ENCODE measurements at places on chromosomes 1 and 21.

DNA sequence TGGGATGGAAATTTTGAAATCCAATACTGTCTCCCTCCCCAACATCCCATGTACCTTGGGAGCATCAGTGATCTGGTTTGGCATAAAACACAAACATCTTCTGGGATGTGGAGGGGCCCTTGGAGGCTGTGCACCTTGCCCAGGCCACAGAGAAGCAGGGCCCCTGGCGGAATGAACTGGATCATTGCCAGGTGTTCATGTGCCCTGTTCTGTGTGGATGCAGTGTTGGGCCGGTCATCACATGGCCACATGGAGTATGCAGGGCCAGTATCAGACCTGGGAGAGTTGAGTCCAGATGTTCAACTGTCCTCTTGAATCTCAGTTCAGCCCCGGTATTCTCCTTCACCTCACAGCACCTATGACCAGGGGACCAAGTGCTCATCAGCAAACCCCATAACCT is 26.9 kb downstream of the ARHGEF10L start:
- DNase-seq = no peak

DNA sequence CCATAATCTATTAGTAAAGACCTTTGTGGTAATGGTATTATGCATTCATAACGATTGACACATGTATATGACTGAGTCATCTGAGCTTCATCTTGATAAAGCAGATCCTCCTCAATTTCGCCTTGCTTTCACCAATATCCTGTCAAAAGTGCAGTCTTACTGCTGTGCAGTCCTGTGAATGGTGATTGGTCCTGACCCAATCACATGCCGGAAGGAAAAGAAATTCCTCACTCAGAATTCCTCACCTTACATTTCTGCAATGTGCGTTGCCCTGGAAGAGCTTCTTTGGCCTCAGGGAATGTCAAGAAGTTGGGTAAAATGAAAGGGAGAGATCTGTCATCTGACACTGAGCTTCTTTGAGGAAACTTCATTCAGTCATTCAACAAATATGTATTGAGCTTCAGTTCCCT is 121.0 kb upstream of the TSPAN2 start:
- DNase-seq = no peak

- no peak for DNase-seq
These were observed 1.8 kb upstream of the SPRR1A start for GRCh38 chr1:152982076-152982475.

DNA sequence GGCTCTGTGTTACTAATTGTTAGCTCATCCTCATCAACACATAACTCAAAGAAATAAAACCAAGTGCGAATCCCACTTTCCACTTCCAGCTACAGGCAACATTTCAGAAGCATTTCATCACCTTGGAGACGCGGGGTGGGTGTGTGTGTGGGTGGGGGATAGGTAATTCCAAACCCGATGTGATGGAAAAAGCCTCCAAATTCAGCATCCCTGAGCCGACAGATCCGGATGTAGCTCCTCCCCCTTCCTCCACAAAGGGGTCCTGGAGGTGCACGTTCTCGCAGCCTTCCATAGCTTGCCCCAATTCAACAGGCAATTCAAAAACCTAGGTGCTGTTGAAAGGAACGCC is 486 bp downstream of the HSPA13 start:
- no peak for DNase-seq

GRCh38 chr1:24805534-24806301 is 60.5 kb downstream of the CLIC4 start:
- no peak for DNase-seq

- DNase-seq = no peak
These were observed 284.4 kb downstream of the VAV3 start for GRCh38 chr1:107680579-107680985.

- no peak for DNase-seq
These were observed 107.5 kb downstream of the MRPS6 start for GRCh38 chr21:34180826-34181359.

GRCh38 chr1:205480349-205480985 is 24.0 kb upstream of the CDK18 start:
- DNase-seq = peak; percentile 79

DNA sequence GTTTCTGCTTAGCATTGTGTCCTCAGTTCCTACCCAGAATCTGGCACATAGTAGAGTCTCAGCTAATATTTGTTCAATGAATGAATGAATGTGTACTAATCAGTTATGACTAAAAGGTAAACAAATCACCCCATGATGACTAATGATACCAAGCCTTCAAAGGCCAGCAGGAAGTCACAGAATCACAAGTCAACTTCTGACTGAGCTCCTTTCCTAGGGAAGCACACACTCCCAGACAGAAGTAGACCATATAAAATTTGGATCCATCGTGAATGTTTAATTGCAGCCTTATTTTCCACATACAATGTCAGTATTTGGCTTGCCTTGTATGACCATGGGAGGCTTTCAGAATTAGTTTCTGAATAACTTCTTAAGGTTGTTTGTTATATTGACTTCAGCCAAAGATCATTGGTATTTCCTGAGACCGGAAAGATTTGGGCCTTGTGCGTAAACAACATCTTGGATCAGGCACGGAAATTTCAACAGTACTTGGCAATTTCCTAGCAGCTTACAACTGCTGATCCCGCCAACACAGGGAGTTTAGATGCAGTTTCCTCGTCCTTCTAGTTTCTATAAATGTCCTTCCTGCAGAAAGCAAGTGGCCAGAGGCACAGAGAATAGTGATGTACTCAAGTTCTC is 185.9 kb upstream of the ATP1B1 start:
- no peak for DNase-seq

- no peak for DNase-seq
These were observed 164.9 kb downstream of the ST6GALNAC3 start for GRCh38 chr1:76239470-76239918.

DNA sequence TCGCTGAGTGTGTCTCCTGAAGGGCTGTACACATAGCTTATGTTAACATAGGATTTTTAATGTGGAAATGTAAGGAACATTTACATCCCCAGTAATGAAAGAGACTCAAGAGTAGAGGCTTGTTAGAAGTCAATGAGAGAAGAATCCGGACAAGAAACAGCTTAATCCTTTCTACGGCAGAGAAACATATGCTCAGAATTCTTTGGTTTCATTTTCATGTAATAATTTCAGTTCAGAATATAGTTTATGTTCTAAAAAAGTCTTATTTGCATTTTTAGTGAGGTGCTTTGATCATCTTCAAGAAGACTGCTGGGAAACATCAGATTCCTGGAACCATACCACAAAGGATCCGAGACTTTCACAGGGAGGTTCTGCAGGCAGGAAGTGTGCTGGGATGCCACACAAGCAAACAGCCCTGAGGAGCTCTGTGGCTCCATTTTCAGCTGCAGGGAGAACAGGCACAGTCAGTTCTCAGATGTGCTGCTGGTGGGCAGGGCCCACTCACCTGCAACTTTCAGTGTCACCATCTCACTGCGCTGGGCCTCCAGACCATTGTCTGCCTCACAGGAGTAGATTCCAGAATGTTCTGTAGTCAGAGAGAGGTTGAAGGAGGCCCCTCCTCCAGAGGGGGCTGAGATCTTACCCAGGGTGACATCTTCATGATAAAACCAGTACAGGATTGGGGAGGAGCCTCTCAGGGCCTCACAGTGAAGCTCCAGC is 28.4 kb downstream of the FCRL5 start:
- no peak for DNase-seq

- no peak for DNase-seq
These were observed 200.0 kb downstream of the SLC45A1 start for GRCh38 chr1:8517661-8518489.

- no peak for DNase-seq
These were observed 24.3 kb upstream of the PLCH2 start for GRCh38 chr1:2451741-2452140.

DNA sequence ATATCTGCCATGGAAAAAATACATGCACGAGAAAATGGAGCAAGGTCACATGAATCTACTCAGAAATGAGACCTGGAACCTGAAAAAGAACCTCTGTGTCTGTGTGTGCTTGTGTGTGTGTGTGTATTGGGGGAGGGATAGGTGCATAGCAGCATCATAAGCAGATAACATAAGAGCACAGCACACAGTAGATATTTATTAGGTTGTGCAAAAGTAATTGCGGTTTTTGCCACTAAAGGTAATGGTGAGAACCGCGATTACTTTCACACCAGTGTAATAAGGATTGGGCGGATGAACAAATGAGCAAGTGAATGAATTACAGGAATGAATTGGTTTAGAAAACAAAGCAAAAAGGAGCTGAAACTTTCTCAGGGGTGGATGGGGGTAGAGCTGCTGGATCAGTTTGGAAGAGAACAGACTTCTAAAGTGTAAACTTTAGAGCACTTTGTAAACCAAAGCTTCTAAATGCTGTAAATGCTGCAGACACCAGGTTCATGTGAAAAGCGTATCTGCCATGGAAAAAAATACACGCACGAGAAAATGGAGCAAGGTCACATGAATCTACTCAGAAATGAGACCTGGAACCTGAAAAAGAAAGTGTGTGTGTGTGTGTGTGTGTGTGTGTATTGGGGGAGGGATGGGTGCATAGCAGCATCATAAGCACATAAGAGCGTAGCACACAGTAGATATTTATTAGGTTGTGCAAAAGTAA is 156.9 kb downstream of the TOMM20 start:
- peak; percentile 46 for DNase-seq

DNA sequence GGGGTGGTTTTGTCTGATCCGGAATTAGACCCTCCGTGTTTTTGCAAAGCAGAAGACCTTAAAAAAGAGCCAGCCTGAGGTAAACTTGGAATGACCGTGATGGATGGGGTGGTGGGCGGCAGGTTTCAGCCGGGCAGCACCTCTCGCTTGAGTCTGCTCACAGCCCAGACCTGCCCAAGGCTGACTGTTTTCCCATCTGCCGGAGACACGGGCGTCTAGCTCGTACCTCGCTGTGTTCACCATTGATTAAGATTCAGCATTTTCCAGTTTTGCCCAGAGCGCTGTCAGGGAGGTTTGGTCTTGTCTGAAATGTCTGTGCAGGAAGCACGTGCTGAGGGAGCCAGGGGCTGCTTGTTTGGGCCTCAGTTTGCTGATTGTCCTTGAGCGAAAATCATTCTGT is 591 bp downstream of the KCNAB2 start:
- no peak for DNase-seq

- DNase-seq = no peak
These were observed 229.9 kb downstream of the AKT3 start for GRCh38 chr1:243620096-243620495.

GRCh38 chr21:14356746-14357145 is 26.2 kb downstream of the HSPA13 start:
- no peak for DNase-seq

GRCh38 chr21:43303275-43304178 is 123.4 kb downstream of the SIK1 start:
- no peak for DNase-seq

GRCh38 chr1:154765970-154766369 is 104.1 kb downstream of the KCNN3 start:
- DNase-seq = no peak

GRCh38 chr1:27042670-27043069 is 30.0 kb upstream of the TENT5B start:
- no peak for DNase-seq

DNA sequence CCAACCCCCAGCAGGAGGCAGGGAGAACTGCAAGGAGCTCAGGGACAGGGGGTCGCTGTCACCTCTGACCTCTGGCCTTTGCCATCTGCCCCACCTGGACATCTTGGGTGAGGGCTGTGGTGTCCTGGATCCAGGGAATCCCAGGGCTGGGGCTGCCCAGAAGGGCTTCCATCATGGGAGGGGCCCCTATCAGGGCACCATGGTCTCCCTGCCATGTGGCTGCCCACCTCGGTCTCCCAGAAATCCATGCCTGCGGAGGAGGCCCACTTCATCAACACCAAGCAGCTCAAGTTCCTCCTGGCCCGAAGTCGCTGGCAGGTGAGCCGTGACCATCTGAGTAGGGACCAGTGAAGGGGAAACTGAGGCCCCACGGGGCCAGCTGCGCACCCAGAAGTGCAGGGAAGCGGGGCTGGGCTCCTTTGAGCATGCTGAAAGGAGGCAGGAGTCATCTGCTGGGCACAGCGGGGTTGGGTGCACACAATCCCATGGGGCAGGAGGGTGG is 36.1 kb downstream of the TRIM11 start:
- DNase-seq = no peak

Measured in activated CD8-positive, alpha-beta memory T cell treated with anti-CD3 and anti-CD28 coated beads, Interleukin-2, amount 50 U/mL, for 48 hours (primary cell).